A549 treated with Mapracorat at 1 μM for 4 hours (cell line): ENCODE measurements at places on chromosomes 2 and 18. TPM values are rescaled to one million over a fixed set of nuclear protein-coding genes. Genes with fewer than 3 reads are reported as not detected.

Gene FBXO48
- total RNA-seq = 0.39 to 0.61 TPM (median 0.55 TPM) in 5 replicates

Gene UPP2
- not detected in 5 replicates for total RNA-seq

Gene SAP130
- total RNA-seq = 10.8 to 12.0 TPM (median 11.6 TPM) in 5 replicates

Gene ARHGEF4
- total RNA-seq = 7.4 to 10.6 TPM (median 9.8 TPM) in 5 replicates

Gene PSMG2
- total RNA-seq = 65.7 to 72.0 TPM (median 68.3 TPM) in 5 replicates
